ENCODE measurements at places on chromosomes 3 and 15.

DNA sequence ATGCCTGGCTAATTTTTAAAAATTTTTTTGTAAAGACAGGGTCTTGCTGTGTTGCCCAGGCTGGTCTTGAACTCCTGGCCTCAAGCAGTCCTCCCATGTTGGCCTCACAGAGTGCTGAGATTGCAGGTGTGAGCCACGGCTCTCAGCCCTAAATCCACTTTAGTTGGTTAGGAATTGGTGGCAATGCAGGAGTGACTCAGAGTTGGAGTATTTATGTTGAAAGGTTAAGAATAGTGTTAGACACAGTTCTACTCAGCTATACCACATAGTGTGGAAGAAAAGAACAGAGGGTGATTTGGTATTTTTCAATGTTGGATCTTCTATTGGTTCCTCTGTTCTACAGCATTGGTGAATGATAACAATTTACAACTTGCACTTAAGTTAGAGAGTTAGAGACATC lies 7.6 kb downstream of the ZNF639 start:
- no peak for DNase-seq

DNA sequence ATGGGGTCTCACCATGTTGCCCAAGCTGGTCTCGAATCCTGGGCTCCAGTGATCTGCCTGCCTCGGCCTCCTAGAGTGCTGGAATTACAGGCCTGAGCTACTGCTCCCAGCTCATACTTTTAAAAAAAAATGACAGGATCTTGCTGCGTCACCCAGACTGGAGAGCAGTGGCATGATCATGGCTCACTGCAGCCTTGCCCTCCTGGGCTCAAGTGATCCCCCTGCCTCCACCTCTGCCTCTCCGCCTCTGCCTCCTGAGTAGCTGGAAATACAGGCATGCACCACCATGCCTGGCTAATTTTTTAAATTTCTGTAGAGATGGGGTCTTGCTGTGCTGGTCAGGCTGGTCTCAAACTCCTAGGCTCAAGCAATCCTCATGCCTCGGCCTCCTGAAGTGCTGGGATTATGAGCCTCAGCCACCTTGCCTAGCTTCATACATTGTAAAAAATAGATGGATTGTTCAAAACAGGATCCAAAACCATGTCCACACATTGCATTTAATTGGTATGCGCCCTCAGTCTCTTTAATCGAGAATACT lies 8.9 kb downstream of the PHLDB2 start:
- DNase-seq: no peak

DNA sequence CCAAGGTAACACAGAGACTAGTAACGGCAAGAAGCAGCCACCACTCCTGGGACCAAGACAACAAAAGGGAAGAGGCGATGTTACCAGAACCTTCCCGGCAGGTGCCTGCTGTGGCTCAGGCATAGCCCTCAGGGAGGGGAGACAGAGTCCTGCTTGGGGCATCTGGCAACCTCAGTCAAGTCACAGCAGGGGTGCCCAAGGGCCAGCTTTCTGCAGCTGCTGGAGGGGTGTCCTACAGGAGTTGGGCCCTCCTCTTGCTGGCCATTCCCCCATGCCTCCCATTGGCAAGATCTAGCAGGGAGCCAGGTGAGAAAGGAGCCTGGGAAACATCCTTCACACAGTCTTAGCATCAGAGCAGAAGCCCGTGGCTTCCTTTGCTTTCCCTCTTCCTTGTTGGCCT lies 197.3 kb upstream of the IL12A start:
- no peak for DNase-seq

DNA sequence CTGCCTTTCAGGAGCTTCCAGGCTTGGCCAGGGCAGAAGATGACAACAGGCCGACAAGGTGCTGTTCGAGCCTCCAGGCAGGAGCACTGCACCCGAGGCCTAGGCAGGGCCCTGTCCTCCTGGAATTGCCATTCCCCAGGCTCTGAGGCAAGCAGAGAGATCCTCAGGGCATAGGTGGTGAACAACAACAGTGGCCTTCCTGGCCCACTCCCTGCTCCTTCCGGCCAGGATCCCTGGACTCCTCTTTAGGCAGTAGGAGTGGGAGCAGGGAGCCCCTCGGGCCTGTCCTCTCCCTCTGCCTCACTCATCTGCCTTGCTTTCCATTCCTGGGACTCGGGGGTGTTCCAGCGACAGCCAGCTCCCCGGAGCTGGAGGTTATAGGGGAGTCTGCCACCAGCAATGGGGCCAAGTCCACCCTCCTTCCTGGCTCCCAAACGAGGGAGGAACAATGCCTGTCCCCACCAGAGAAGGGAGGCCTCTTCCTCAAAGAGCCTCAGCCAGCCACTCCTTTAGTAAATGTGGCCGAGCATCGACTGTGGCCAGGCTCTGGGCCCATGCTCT lies 135.0 kb downstream of the NUP210 start:
- no peak for DNase-seq

DNA sequence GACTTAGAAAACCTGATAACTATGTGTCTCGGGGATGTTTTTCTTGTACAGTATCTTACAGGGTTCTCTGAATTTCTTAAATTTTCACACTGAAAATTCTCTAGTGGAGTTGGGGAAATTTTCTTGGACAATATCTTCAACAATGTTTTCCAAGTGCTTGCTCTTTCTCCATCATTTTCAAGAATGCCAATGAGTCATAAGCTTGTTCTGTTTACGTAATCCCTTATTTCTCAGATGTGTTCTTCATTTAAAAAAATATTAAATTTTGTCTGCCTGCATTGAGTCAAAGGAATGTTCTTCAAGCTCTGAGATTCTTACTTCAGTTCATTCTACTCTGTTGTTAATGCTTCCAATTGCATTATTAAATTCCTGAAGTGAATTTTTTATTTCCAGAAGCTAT lies 21.9 kb upstream of the PLSCR2 start:
- DNase-seq: no peak

DNA sequence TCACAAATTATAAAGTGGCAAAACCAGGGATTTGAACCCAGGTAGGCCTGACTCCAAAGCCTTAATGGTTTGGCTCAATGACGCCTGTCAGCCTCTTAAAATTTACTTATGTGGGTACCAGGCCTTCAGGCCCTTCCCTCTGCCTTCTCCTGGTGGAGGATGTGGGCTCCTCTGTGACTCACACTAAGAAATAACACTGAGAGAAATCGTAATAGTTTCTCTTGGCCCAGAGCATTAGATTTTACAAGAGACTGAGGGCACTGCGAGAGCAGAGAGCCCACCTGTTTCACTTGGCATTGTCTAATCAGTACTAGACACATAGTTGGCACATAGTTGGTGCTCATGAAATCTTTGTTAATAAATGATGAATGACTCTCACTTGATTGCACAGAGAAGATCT lies 505.2 kb downstream of the SHQ1 start:
- DNase-seq: no peak

DNA sequence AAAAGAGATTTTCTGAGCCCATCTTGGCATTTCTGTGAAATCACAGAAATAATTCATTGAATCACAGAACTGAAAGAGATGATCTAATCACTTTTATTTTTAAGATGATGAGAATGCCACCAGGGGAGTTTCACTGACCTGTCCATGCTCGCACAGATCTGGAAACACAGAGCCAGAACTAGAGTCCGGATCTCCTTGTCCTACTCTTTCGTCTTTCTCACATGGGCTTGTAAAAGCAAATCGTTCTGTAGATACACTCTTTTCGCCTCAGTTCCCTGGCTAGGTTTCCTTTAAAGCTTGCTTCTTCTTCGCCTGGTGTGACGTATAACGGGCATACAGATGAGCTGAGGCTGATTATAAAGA lies 122.5 kb upstream of the SPRED1 start:
- DNase-seq: no peak

- DNase-seq: no peak
Measured at GRCh38 chr3:36893137-36893557, 51.7 kb downstream of the TRANK1 start.

- DNase-seq: no peak
Measured at GRCh38 chr15:85094685-85095084, 113.0 kb downstream of the PDE8A start.

GRCh38 chr3:139318431-139318816 lies 25.4 kb upstream of the MRPS22 start:
- DNase-seq: no peak

GRCh38 chr3:31953636-31954035 lies 27.4 kb downstream of the OSBPL10 start:
- DNase-seq: no peak

- no peak for DNase-seq
Measured at GRCh38 chr3:41331041-41331440, 131.7 kb downstream of the CTNNB1 start.

DNA sequence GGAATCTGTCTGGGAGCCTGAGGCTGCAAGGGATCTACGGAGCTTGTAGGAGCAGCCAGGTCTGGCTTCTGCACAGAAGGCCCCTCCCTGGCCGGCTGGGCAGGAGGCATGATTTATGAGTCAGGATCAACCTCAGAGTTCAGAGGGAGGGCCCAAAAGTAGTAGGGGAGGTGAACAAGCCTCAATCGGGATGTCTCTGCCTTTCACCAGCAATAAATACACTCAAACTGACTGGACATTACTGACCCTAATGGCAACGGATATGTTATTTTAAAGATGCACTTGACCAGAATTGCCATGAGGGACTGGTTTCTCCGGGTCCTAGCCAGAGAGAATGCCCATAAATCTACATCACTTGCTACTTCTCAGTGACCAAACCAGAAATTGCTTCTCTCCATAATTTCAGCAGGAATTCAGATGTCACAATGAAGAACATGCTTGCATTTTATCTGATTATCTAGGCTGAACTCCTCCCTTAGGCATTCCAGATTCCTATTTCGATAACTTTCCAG lies 109.6 kb upstream of the LMOD3 start:
- no peak for DNase-seq

DNA sequence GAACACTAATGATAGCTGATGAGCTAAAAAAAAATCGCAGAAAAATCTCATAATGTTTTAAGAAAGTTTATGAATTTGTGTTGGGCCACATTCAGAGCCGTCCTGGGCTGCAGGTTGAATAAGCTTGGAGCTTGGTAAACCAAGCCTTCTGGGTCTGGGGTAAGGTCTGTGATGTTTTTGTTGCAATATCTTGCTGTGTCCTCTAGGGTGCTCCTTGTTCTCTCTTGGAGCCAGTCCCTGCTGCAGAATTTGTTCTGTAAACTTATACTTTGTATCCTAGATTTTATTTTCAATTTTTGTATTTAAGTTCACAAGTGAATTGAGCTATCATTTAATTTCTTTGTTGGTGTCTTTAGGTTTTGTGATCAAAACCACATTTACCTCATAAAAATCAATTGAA lies 143.7 kb downstream of the NR1D2 start:
- no peak for DNase-seq

DNA sequence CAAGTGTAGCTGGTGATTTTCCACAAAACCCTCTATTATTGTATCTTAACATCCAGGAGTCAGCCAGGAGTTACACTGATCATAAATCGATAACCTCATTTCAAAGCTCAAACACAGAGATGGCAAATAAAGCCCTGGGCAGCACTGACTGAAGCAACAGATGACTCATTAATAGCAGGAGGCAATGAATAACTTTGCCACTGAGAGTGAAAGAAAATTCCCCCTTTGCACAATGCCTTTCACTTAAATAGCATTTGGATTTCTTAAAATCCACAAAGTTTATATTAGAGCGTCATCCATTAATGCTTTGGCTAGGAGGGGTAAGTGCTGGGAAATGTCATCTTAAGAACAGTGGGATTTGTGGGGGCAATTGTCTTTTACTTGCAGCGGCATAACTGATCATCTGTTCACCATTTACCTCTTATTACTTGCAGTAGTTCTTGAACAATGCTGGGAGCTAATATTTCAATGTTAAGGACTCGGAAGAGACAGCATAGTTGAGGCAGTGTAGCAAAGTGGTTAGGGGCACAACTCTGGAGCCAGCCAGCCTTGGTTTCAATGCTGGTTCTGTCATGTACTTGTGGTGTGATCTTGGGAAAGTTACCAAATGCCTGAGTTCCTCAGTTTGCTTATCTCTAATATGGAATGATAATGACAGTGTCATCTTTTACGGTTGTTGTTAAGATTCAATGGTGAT lies 630.4 kb upstream of the TBL1XR1 start:
- no peak for DNase-seq

DNA sequence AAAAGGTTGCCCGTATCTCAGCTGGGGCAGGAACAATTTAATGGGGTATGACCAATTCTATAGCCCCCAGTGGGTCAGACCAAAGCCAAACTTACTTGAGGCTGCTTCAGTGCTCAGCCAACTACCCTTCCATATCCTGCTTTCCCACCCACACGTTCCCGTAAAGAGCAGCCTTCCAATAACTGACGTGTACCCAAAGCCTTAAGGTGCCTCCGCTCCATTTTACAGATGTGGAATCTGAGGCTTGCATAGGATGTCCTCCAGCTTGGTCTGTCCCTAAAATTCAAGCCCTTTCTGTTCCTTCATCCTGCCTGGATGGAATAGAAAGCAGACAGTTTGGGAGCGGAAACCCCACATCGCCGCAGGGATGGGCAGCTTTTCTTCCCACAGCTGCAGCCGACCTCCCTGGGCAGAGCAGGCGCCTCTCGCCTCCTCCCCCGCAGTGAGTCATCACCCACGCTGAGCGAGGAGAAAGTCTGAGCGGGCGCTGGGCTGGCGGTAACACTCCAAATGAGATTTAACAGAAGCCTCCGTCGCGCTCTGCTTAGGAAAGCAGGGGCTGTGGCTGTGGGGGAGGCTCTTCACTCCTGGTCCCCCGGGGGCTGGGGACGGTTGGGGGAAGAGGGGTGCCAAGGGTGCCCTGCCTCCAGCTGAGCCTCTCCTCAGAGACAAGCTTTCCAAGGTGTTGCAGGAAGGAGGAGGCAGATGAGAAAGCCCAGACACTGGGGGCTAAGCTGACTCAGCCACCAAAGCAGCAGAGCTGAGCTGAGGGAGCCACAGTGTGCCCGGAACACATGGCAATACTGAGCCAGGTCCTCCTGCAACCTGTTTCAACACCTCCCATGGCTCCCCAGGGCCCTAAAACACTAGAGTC lies 57.8 kb upstream of the HRH1 start:
- no peak for DNase-seq

- DNase-seq: no peak
Measured at GRCh38 chr3:60363817-60364216, 887.4 kb downstream of the FHIT start.

DNA sequence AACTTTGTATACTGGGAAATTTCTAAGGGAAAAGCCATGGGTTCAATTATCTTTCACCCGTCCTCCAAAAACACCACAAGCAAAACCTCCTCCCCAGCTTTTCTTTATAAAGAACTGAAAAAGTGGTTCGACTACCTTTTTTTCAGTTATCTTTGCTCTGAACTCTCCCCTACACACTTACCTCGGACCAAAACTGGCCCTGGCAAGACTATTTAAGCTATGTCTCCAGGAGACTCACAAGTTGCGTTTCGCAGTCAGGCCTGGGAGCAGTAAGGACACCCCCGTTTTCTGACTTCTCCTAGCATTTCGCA lies 645 bp downstream of the COPS2 start:
- no peak for DNase-seq

GRCh38 chr3:87179642-87180041 lies 47.5 kb upstream of the CHMP2B start:
- no peak for DNase-seq

DNA sequence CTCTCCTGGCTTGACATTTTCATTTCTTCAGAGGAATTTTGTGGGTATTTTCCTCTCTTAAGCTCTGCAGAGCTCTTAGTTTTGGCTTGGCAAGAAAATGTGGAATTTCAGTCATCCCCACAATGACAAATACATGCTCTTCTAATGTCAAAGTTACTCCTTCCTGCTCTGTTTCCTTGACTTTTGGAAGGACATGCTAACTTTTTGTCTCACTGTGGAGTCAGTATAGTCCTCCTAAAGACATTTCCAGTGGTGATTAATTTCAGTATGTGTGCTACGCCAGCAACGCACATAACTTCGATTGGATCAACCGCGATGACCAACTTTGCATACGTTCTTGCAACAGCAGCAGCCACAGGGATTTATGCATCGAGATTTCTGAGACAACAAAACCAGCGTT lies 13.3 kb downstream of the EBLN2 start:
- DNase-seq: no peak

Measured in stimulated activated CD8-positive, alpha-beta memory T cell treated with anti-CD3 and anti-CD28 coated beads, Interleukin-4, amount 100 ng/mL, for 1 hour (primary cell).